ENCODE measurements at places on chromosomes 6 and 20.

GRCh38 chr6:107819964-107820337 lies 4.2 kb downstream of the SCML4 start:
- DNase-seq, result no peak

GRCh38 chr6:141541581-141542324 lies 591.0 kb upstream of the GJE1 start:
- DNase-seq, result no peak

GRCh38 chr20:60295214-60295613 lies 337.0 kb downstream of the CDH26 start:
- no peak for DNase-seq

DNA sequence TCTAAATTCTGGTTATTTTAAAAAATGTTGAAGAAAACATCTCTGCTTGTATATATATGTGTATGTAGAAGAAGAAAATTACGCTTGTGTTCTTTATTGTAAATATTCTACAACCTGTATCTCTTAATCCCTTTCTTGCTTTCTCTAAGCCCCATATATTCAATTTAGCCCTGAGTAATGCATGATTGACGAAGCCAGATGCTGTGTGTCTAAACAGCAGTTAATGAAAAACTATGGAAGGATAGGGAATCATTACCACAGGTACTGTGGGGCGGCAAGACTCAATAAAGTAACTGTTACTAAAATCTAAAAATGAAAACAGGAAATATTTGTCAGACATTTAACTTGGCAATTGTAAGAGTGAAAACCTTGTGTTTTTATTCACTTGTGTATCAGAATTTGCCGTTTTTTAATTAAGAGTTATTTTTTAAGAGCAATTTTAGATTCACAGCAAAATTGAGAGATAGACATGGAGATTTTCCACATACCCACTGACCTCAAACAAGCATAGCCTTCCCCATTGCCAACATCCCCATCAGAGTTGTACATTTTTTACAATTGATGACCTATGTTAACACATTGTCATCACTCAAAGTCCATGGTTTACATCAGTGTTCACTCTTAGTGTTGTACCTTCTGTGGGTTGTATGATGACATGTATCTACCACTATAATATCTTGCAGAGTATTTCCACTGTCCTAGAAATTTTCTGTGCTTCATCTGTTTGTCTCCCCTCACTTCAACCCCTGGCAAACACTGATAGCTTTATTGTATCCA lies 76.7 kb downstream of the BCKDHB start:
- no peak for DNase-seq

- DNase-seq, result no peak
Observed at GRCh38 chr6:78607189-78607588, 260.2 kb upstream of the IRAK1BP1 start.

- no peak for DNase-seq
Observed at GRCh38 chr6:145360865-145361264, 374.5 kb downstream of the EPM2A start.

GRCh38 chr6:137792160-137793033 lies 74.7 kb upstream of the TNFAIP3 start:
- DNase-seq, result no peak

- DNase-seq, result no peak
Observed at GRCh38 chr6:113588646-113589045, 268.5 kb upstream of the MARCKS start.

DNA sequence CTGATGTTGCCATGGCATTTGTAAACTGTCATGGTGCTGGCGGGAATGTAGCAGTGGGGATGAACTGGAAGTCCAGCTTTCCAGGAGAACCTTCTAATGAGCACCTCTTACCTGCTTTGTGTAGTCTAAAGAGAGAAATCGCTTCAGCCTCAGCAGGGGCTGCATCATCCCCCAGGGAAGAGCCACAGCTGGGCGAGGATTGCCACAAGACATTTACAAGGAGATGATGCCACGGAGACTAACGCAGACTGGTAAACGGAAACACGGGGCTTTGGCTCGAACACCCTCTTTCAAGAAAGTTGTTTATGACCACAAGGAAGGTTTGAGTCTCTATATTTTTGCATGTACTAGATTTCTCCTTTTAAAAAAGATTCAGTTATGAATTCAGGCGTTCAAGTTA lies 72.9 kb downstream of the CDH26 start:
- no peak for DNase-seq

DNA sequence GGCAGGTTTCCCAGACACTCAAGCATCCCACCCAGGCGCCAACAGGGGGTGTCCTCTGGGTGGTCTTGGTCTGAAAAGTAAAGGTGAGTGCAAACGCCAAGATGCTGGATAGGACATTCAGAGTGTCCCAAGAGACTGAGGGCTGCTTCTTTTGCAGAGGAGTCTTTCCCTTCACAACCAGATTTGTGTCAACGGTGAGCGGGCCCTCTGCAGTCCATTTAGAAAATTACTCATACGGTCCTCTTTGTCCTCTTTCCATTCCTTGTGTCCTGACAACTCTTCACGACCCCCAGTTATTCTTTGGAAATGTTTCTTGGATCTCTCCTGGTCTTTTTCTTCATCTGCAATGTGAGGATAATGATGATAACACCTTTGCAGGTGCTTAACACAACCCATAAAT lies 257.8 kb downstream of the CDC5L start:
- DNase-seq, result no peak

DNA sequence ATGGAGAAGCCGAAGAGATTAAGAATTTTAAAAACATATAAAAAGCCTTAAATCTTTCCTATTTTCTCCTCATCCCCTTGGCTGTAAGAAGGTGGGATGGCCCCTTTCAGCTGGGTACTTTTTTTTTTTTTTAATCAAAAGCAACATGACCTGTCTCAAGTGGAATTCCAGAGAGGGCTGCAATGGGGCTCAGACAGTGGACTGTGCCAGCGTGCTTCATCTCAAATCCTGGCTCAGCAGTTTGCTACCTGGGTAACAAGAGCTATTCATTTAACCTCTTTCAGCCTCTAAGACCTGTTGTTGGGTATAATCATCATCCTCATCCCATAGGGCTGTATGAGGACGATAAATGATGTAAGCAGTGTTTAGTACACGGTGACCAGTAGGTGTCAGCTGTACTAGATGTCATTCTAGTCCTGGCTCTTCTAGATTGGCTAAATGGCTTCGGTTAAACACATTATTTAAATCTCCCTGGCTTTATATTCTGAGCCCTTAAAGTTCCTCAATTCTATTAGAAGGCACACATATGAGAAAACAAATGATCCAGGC lies 6.9 kb upstream of the PPP1R3G start:
- no peak for DNase-seq

GRCh38 chr6:145903356-145904102 lies 60.6 kb downstream of the SHPRH start:
- no peak for DNase-seq

DNA sequence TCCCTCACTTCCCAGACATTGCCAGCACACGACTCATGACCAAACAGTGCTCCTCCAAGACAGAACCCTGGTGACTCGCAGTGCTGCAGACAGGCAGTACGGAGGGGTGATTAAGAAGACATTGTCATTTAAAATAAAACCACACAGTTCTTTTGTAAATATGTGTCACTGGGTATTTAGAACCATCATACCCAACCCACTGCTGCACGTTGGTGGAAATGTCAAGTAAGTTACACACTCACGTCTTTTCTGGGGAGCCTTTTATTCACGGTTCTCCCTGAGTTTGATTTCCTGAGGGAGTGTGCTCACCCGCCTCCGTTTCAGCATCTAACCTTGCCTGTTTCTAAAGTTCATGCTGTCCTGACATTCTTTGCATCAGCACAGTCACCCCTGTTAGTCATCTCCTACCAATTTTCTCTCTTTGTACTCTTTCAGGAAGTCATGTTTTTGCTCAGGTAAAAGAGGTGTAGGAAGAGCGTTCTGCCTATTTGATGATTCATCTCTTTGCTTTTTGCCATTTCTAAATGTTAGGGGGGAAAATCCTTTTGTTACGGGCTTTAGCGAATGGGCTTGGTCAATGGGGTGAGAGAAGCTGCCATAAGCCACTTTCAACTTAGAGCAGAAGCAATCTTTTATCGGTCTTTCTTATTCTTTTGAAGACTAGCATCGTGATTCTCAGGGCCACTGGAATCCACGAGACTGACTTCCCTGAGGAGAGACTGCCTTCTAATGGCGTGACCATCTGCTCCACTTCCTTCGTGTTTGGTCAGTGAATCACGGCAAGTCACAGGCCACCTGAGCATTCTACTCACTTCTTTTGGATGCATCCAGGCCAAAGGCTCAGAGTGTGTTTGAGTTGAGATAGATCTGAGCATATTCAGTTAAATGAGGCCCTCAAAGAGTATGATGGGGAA lies 512.8 kb upstream of the JARID2 start:
- no peak for DNase-seq

GRCh38 chr20:19473216-19473921 lies 260.9 kb downstream of the SLC24A3 start:
- DNase-seq, result no peak

DNA sequence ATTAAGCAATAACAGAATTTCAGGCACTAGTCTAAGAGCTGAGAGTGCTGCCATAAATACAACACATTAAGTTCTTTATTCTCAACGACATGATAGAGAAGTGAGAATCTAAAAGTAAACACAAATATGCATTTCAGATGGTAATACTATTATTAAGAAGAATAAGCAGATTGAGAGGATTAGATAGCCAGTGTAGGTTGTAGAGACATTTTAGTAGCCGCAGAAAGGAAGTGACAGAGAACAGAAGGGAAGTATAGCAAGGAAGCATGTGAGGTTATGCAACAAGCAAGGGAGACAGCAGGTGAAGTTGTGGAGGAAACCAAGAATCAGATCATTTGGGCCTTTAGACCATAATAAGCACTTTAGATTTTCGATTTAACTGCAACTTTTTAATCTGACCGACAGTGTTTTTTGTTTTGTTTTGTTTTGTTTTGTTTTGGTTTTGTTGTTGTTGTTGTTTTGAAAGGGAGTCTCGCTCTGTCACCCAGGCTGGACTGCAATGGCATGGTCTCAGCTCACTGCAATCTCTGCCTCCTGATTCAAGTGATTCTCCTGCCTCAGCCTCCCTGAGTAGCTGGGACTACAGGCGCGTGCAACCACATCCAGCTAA lies 737.0 kb upstream of the ADGRB3 start:
- no peak for DNase-seq

GRCh38 chr6:53432318-53433161 lies 83.8 kb upstream of the ELOVL5 start:
- DNase-seq, result no peak

DNA sequence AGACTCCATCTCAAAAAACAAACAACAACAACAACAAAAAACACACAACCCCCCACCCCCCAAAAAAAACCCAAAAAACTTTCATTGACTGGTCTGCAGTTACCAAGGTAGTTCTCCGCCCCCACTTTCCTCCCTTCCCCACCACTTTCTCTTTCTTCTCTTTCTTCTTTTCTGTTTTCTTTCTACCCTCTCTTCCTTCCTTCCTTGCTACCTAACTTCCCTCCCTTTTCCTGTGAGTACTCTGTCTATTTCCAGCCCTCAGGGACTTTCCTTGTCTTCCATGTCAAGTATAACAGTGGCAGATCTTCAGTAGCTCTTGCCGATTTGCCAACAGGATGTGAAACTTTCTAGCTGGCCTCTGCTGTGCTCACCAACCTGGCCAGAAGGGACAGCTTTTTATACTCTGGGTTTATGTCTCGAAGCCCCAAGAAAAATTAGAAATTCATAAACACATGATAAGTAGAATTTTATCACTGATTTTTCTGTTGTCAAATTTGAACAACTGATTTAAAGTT lies 399.5 kb downstream of the QKI start:
- no peak for DNase-seq

DNA sequence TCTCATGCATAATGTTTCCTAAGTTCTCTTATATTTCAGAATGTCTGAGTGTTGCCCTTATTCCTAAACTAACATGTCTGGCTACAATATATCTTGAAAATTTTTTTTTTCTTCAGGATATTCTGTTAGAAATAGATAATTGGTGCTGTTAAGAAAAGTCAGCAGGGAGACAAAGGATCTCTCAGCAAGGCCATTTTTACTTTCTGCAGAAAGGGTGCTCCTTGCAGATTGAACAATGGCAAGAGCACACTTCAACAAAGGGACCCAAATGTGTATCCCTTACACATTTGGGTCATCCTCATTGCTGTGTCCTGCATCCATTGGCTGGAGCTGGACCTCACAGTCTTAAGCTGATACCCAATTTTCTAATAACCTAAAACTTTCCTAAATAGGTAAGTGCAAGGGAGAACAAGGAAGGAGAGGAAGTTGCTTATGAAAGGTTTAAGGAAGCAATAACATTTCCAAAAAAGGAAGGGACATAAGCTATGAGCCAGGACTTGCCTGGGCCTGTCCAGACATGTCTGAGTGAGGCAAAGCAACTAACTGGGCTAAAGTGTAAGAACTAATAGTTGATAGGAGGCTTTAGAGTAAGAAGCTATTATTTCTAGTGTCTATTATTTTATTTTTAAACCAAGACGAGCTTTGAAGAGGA lies 429.6 kb downstream of the BCKDHB start:
- DNase-seq, result no peak

- no peak for DNase-seq
Observed at GRCh38 chr20:20802328-20802727, 89.9 kb upstream of the RALGAPA2 start.

GRCh38 chr6:113564371-113565171 lies 292.6 kb upstream of the MARCKS start:
- peak; percentile 64 for DNase-seq

DNA sequence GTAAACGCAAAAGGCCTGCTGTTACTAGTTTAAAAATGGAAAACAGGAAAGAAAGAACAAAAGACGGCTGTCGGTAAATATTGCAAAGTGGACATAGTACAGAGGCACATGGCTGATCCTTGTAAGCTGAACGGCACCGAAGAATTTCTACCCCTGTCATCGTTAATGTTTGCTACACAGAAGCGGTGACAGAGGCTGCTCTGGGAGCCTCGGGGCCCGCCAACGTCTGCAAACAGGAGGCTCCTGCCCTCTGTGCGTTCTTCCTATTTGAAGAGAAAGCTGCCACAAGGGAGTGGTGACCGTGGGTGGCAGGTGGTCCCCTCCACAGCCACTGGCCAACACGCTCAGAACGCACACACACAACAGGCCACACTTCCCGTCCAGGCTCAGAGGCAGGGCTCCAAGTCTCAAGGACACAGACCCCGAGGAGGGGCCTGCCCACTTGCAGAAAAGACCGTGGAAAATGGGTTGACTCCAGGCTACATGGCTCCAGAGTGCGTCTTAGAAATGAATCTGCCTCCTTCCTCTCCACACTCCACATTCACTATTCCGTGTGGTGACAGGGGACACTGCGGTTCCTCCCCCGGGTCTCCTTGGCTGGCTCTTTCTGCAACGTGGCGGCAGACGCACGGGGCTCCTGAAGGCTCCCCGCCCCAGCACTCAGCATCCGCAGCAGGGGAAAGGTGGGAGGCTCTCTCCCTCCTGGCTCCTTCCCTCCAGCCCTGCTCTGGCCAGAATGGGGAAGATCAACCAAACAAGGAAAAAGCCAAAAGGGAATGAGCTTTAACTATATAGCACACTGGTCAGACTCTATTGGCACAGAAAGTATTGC lies 64.5 kb downstream of the GMPR start:
- no peak for DNase-seq

DNA sequence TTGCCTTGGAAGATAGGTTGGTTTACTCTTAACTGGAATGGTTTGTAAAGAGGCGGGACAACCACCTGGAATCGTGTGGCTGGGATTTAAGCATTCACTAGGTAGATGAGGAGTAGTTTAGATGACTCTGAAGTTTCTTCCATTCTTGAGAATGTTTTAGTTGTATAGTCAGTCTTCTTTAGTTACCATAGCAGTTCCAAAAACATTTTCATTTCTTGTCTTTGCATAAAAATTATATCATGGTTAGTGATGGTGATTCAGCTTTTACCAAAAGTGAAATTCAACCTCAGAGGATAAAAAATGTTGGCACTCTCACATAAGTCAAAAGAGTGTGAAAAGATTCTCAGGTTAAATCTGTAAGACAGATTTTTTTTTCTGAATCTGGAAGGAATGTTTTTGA lies 70.3 kb downstream of the SMAP1 start:
- no peak for DNase-seq

GRCh38 chr6:45609141-45609638 lies 231.5 kb upstream of the SUPT3H start:
- no peak for DNase-seq
